CD14-positive monocyte (primary cell): ENCODE measurements at places on chromosomes 11 and 22. TPM values are rescaled to one million over a fixed set of nuclear protein-coding genes. Genes with fewer than 3 reads are reported as not detected.

DNA sequence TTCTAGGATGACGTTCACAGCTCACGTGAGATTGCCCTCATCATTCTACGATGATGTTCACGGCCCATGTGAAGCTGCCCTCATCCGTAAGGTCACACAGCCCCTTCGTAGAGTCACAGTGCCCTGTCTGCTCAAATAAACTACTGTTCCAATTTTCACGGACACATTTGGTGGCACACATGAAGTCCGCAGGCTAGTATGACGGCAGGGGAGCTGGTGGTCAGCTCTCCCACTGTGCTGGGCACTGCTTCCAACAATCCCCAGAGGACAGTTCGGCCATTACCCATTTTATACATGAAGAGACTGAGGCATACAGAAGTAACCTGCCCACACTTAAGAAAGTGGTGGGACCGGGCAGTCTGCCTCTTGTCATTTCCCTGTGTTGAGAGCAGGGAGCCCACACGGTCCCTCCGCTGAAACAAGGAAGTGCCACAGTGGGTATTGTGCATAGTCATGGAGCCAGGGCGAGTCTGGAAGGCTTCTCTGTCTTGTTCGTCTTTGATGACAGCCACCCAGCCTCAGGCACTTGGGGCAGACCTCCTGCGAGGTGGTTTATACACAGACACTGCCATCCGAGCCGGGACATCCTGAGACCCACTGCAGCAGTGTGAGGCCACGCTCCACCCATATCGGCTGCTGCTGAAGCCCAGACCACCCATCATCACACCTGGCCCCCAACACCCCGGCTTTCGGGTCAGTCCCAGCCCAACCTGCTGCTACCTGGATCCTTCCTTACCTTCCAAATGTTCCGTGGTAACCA lies 114.3 kb downstream of the PHF21B start:
- DNase-seq: no peak
- H3K27me3 ChIP-seq: no peaks in the 10 kb centered on the region
- H3K27ac ChIP-seq: no peak overlapping the region
- no peak overlapping the region for H3K4me3 ChIP-seq
- H3K36me3 ChIP-seq: no peaks in the 10 kb centered on the region
- no peaks in the 10 kb centered on the region for H3K4me1 ChIP-seq

DNA sequence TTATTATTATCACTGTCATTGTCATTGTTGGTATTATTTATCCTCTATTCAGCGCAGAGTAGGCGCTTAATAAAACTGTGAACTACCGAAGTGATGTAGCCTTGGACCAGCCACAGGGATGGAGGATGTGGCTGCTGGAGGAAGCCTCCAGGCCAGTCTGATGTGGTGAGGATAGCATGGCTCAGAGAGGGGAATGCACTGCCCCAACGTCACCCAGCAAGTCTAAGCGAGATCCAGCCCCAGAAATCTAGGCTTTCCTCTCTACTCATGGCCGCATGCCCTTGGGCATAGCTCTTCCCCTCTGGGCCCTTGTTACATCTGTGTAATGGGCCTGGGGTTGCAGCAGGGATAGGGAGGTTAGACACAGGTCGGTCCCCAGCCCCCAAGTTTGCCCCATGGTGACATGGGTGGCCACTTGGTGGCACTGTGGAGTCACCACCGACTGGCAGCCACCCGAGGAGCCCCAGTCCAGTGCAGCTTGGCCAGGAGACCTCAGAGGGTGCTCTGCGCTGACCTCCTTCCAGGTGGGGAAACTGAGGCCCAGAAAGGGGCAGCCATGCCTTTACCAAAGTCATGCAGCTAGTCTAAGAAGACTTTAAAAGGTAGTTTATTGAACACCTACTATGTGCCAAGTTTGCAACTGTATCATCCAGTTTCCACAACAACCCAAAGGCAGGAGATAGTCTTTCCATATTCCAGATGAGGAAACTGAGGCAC lies 395.7 kb downstream of the MN1 start:
- DNase-seq: peak; percentile 2
- no peak overlapping the region for H3K4me3 ChIP-seq
- no peak overlapping the region for H3K27ac ChIP-seq
- no peaks in the 10 kb centered on the region for H3K4me1 ChIP-seq
- no peaks in the 10 kb centered on the region for H3K36me3 ChIP-seq
- no peaks in the 10 kb centered on the region for H3K27me3 ChIP-seq

- H3K36me3 ChIP-seq: no peaks in the 10 kb centered on the region
- peaks cover 7% of the 10 kb centered on the region for H3K4me1 ChIP-seq
- no peak overlapping the region for H3K27ac ChIP-seq
- DNase-seq: no peak
These were observed 34.5 kb downstream of the GNB1L start for GRCh38 chr22:19819911-19820879.

DNA sequence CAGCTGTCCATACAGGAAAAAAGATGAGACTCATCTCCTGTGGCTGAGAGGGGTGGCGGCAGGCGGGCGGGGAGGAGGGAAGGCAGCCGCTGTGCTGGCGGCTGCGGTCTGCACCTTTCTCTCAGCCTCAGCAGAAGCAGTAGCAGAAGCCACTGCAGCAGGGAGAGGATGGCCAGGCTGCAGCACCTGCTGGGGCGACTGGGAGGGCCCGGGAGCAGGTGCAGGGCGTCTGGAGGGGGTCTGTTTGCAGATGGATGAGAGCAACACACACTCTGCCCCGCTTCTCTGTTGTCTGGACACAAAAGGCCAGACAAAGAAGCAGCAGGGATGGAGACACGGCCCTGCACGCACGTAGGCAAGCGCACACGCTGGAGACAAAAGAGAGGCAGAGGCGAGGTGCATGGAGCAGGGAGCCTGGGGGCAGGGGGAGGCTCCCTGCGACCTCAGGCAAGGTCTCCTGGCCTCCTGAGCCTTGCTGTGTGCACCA lies 9.3 kb upstream of the MIAT start:
- no peak overlapping the region for H3K4me3 ChIP-seq
- H3K36me3 ChIP-seq: no peaks in the 10 kb centered on the region
- H3K27ac ChIP-seq: peak overlapping the region; percentile 11
- no peaks in the 10 kb centered on the region for H3K27me3 ChIP-seq
- peaks cover 46% of the 10 kb centered on the region for H3K4me1 ChIP-seq

GRCh38 chr11:69437876-69438205 lies 43.6 kb upstream of the LINC01488 start:
- H3K36me3 ChIP-seq: no peaks in the 10 kb centered on the region
- H3K27ac ChIP-seq: no peak overlapping the region

- H3K4me3 ChIP-seq: no peak overlapping the region
- DNase-seq: no peak
- no peaks in the 10 kb centered on the region for H3K4me1 ChIP-seq
These were observed 2.1 kb upstream of the INPP5J start for GRCh38 chr22:31120642-31121041.

GRCh38 chr11:132631989-132632388 lies 900.3 kb downstream of the OPCML start:
- H3K4me3 ChIP-seq: no peak overlapping the region
- H3K4me1 ChIP-seq: no peaks in the 10 kb centered on the region
- no peak overlapping the region for H3K27ac ChIP-seq

- H3K27me3 ChIP-seq: no peaks in the 10 kb centered on the region
- peaks cover 10% of the 10 kb centered on the region for H3K4me1 ChIP-seq
- no peaks in the 10 kb centered on the region for H3K36me3 ChIP-seq
- no peak overlapping the region for H3K4me3 ChIP-seq
These were observed 25.6 kb downstream of the SCUBE2 start for GRCh38 chr11:9065607-9066432.

- peaks cover 28% of the 10 kb centered on the region for H3K4me1 ChIP-seq
- peaks cover 69% of the 10 kb centered on the region for H3K36me3 ChIP-seq
- H3K27ac ChIP-seq: no peak overlapping the region
- DNase-seq: no peak
These were observed 10.4 kb downstream of the SNAP29 start for GRCh38 chr22:20869234-20869633.

GRCh38 chr22:41075946-41076345 lies 16.4 kb upstream of the EP300 start:
- no peaks in the 10 kb centered on the region for H3K27me3 ChIP-seq
- no peak for DNase-seq
- peaks cover 1% of the 10 kb centered on the region for H3K4me1 ChIP-seq
- no peak overlapping the region for H3K27ac ChIP-seq
- no peaks in the 10 kb centered on the region for H3K36me3 ChIP-seq

GRCh38 chr22:47607486-47607885 lies 845.0 kb downstream of the TBC1D22A start:
- no peak overlapping the region for H3K27ac ChIP-seq
- no peak for DNase-seq
- no peaks in the 10 kb centered on the region for H3K4me1 ChIP-seq
- H3K36me3 ChIP-seq: no peaks in the 10 kb centered on the region

- H3K4me1 ChIP-seq: no peaks in the 10 kb centered on the region
- H3K36me3 ChIP-seq: no peaks in the 10 kb centered on the region
- H3K4me3 ChIP-seq: no peak overlapping the region
- H3K27ac ChIP-seq: no peak overlapping the region
- no peaks in the 10 kb centered on the region for H3K27me3 ChIP-seq
- no peak for DNase-seq
These were observed 90.8 kb downstream of the FAM168A start for GRCh38 chr11:73507086-73507485.

DNA sequence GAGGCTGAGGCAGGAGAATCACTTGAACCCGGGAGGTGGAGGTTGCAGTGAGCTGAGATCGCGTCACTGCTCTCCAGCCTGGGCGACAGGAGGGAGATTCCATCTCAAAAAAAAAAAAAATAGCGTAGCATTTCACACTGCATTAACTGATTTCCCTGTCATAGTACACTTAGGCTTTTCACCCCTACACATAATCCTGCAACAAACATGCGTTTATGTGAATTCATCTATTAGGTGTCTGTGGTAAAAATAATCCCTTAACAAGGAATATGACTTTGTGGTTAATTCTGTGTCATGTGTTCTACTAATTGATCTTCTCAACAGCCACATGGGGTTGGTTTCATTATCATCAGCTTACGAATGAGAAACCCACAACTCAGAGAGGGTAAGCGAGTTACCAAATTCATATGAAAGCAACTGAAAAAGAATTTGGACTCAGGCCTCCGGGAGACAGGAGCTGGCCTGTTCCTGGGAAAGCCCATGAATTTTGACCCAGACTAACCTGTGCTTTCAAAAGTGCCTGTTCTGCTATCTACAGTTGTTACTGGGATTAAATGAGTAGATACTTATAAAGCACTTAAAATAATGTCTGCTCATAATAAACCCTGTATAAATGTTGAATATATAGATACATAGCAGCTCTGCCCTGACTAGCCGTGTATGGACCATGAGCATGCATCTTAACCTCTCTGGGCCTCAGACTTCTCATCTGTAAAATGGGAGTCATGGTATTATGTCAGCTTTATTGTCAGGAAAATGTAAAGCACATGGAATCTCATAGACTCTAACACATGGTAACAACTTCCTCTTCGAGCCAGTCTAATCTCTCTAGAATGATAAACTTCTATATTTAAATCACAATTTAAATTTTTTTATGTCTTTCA lies 36.6 kb downstream of the KCNJ1 start:
- H3K27ac ChIP-seq: no peak overlapping the region
- no peaks in the 10 kb centered on the region for H3K36me3 ChIP-seq
- H3K4me1 ChIP-seq: peaks cover 14% of the 10 kb centered on the region
- peak; percentile 19 for DNase-seq
- H3K27me3 ChIP-seq: no peaks in the 10 kb centered on the region

ZNF202 gene
- 1.9 TPM for polyA plus RNA-seq

PDGFD gene
- polyA plus RNA-seq: not detected in 2 replicates

LRP5 gene
- polyA plus RNA-seq: 0.17 and 0.29 TPM in 2 replicates

OOSP3 gene
- not detected for polyA plus RNA-seq

WNT7B gene
- not detected for polyA plus RNA-seq

UBQLNL gene
- polyA plus RNA-seq: not detected

TRIM6 gene
- polyA plus RNA-seq: 0.11 and 0.18 TPM in 2 replicates

KRTAP5-9 gene
- polyA plus RNA-seq: 0.17 and 0.29 TPM in 2 replicates
